ENCODE measurements at places on chromosomes 11 and 22.
A peak's percentile ranks its signal among the peaks of the same experiment; 100 is the strongest.

DNA sequence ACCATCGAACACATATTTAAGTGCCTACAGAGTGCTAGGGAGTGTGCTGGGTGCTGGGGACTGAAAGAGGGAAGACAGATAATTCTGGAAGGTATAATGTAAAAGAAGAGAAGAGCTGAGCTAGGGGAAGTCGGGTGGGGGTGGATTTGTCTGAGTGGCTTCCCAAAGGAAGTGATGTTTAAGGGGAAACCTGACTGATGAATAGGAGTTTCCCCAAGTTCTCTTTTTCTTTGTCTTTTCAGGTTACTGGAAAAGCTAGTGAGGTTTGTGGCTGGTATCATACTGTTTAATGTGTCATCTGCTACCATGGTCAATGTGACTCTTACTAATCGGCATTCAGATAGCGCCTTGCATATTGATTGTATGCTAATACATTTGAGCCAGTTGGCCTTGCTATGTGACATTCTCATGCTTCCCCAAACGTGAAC lies 151.6 kb upstream of the MTMR2 start:
- DNase-seq: peak; percentile 42

GRCh38 chr11:102936864-102937509 lies 18.5 kb downstream of the MMP13 start:
- no peak for DNase-seq

DNA sequence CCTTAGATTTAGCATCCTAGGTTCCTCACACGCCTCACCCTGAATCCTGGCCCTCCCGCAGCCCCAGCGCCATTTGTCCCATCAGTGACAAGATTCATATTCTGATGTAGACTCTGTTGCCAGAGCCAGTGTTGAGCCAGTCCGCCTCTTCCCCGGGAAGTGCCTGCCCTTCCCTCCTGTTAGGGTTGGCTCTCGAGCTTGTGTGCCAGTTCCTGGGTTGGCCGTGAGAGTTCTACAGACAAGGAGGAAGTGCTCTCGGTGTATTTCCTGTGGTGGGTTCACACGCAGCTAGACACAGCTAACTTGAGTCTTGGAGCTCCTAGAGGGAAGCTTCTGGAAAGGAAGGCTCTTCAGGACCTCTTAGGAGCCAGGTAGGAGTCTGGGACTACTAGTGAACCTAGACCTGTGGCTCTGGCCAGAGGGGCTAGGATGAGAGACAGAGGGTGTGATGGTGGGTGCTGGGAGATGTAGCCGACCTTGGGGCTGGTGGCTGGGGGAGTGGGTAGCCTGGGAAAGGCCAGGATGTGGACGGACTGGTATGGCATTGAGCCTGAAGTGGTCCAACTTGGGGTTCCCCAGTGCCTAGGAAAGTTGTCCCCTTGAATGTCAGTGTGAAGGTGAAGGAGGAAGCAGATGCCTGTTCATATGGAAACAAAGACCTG lies at the start of gene IL18BP:
Gene IL18BP, plus strand, starts transcription at position 261 of the 662 bp plus-strand sequence. CDS start 1,076 bp downstream, outside the sequence.
- DNase-seq: no peak

DNA sequence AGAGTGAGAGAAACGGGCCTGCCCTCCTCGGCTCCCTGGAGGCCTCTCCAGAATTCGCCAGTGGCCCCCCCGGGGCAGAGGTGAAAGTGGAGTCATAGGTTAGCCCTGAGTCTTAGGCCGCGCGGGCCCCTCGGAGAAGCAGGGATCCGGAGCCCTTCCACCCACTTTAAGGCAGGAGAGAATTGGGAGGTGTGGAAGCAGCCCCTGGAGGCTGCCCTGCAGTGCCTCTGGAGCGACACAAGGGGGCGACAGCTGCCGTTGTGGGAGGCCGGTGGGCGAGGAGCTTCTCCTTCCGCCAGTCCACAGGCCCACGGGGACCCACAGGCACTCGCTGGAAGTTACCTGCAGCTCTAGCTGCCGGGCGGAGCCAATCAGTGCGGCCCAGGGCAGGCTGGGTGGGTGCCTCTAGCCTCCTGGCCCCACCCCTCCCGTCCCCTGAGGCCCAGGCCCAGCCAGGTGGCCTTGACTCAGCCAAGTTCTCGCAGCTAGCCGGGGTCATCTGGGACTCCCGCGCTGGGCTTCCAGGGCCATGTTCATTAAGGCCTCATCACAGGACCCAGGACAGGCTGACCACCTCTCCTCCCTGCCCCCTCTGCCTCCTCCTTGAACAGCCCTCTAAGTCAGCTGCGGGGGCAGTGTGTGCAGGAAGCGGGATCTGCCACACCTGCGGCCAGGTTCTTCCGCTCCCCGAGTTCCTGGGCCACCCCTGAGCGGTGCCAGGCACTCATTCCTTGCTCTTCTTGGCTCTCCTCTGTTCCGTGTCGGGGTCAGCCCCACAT lies 5.0 kb downstream of the DGKZ start:
- DNase-seq: peak; percentile 88

GRCh38 chr11:35654711-35655110 lies 7.9 kb upstream of the TRIM44 start:
- peak; percentile 59 for DNase-seq

GRCh38 chr11:62124186-62125113 lies 639 bp downstream of the INCENP start:
- peak; percentile 35 for DNase-seq

- DNase-seq: peak; percentile 84
Observed at GRCh38 chr11:14907411-14908213, 15.6 kb upstream of the CYP2R1 start.

Measured in A673 (cell line).